ENCODE measurements at places on chromosomes 7 and 10.

DNA sequence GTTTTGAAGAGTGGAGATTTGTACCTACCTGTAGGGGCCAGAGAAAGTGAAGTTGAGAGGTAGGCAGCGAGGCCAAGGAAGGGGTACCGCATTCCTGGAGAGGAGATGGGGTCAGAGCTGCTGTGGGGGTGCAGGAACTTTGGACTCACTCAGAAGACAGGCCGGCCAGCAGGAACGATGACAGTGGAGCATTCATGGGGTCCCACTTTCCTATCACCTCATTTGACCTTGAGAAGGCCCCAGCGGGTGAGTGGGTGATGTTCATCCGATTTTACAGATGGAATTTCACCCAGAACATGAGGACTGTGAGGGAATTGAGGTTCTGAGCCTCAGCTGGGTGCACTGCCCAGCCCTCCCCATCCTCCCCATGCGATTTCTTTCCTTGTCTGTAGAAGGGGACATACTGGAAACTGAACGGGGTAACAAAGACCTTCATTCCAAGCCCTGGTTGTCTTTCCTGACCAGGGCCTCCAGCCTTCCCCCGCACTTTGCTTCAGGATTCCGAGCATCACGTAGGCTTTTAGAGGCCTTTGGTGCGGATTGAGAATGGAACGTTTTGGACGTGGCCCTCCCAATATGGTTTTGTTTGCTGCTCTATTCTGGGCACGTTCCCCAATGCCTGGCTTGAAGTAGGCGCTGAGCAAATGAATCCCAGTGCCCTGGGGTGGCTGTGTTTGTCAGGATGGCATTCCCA is 87.3 kb downstream of the ADCY1 start:
- DNase-seq = no peak

DNA sequence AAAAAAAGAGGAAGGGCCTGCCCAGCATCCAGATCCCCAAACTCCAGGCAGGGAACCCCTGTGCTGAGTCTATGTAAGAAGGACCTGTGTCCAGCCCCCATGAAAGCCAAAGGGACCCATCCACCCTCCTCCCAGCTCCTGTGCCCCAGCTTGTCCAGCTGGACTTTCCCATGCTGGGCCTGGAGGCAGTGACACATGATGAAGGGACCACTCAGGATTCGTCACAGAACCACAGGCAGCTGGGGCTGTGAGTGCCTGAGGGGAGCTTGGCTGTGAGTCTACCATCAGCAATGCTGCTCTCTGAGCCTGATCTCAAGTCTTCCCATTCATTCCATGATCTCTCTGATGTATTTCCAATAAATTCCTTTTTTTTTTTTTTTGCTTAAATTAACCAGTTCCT is 36.2 kb upstream of the MNX1 start:
- no peak for DNase-seq

DNA sequence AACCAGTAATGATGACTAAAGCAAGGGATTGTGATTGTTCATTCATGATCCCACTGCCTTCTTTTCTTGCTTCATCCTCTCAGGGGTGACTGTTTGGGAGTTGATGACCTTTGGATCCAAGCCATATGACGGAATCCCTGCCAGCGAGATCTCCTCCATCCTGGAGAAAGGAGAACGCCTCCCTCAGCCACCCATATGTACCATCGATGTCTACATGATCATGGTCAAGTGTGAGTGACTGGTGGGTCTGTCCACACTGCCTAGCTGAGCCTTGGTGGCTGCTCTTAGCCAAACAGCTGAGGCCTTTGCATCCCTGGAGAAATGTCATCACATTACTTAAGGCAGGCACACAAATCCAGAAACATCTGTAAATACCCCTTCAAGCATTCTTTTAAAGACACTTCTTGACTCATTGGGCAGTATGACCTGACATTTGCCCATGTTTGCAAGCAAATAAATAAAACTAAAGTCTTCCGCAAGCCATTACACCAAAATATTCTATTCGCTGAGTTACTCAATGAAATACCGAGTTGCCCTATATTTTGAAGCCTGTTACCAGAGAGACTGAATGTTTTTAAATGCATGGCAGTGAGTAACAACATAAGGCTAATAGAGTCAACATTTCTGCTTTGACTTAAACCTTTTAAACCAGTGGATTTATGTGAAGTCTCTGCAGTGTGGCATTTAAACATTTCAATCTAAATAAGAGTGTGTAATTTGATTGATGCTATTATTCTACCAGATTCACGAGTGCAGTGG is 166.3 kb upstream of the LANCL2 start:
- no peak for DNase-seq

DNA sequence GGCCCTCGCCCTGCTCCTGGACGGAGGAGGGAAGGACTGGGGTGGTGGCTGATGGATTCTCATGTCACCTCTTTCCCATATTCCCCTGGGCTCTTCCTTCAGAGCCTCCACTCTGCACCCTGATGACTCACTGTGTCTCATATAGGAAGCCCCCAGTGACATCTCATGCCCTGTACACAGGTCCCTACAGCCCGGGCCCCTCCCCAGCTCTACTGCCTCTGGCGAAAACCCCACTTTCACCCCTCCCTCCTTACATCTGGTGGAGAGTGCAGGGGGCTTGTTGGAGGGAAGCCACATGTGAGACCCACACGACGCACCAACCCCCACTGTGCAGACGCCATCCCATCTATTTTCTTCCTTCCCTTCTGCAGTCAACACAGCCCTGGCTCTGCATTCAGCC is 72.8 kb upstream of the ZNF479 start:
- DNase-seq = no peak

- DNase-seq = no peak
Observed at GRCh38 chr7:159105066-159105780, 39.4 kb downstream of the VIPR2 start.

- no peak for DNase-seq
Observed at GRCh38 chr7:30927040-30927439, 15.4 kb downstream of the AQP1 start.
